Activated T-cell treated with anti-CD3 and anti-CD28 coated beads for 1 hour (primary cell): ENCODE measurements at places on chromosomes 16 and 17.

- no peak for DNase-seq
Measured at GRCh38 chr17:48351911-48352332, 78.1 kb downstream of the SKAP1 start.

GRCh38 chr16:49026566-49027181 is 255.0 kb downstream of the CBLN1 start:
- no peak for DNase-seq

DNA sequence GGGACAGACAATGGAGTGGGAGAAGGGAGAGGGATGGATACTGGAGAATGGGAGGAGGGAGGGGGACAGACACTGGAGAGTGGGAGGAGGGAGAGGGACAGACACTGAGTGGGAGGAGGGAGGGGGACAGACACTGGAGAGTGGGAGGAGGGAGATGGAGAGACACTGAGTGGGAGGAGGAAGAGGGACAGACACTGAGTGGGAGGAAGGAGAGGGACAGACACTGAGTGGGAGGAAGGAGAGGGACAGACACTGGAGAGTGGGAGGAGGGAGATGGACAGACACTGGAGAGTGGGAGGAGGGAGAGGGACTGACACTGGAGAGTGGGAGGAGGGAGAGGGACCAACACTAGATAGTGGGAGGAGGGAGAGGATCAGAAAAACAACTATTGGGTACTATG is 426.7 kb upstream of the PMFBP1 start:
- DNase-seq: no peak

GRCh38 chr16:17476414-17477259 is 5.9 kb upstream of the XYLT1 start:
- no peak for DNase-seq

DNA sequence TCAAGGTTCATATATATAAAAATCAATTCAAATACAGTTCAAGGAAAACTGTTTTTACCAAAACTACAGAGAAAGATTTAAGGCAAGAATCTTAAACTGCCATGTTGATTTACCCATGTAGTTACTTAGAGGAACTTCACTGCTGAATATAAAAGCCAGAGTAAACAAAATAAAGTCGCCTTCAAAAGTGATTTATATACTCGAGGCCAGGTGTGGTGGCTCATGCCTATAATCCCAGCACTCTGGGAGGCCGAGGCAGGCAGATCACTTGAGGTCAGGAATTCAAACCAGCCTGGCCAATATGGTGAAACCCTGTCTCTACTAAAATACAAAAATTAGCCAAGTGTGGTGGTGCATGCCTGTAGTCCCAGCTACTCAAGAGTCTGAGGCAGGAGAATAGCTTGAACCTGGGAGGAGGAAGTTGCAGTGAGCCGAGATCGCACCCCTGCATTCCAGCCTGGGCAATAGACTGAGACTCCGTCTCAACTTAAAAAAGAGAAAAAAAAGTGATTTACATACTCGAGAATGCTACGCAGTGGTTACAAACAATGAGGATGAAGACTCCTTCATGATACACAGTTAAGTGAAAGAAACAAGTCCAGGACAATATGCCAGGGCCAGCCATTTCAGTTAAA is 54.1 kb upstream of the CNEP1R1 start:
- DNase-seq: no peak

GRCh38 chr17:64424324-64424849 is 24.5 kb upstream of the MILR1 start:
- no peak for DNase-seq

DNA sequence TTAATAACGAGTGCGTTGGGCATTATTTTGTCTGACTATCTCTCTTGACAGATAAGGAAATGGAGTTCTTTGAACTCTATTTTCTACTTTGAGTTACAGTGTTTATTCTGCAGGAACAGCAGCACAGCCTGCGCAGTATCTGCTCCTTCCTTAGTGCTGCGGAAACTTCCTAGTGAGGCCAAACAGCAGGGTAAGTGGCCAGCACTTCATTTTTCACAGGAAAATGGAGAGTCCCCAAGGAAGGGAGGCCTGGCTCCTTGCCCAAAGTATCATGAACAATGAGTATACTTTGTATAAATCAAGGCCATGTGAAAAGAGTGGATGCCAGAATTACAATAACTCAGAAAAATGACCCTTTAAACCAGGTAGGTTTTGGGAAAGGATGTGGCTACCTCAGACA is 140.6 kb downstream of the VPS53 start:
- DNase-seq: no peak

GRCh38 chr17:40558300-40558889 is 6.9 kb downstream of the CCR7 start:
- no peak for DNase-seq

GRCh38 chr16:27499659-27500055 is 50.1 kb downstream of the GTF3C1 start:
- DNase-seq: no peak

GRCh38 chr16:25143928-25144327 is 32.4 kb downstream of the LCMT1 start:
- DNase-seq: no peak

DNA sequence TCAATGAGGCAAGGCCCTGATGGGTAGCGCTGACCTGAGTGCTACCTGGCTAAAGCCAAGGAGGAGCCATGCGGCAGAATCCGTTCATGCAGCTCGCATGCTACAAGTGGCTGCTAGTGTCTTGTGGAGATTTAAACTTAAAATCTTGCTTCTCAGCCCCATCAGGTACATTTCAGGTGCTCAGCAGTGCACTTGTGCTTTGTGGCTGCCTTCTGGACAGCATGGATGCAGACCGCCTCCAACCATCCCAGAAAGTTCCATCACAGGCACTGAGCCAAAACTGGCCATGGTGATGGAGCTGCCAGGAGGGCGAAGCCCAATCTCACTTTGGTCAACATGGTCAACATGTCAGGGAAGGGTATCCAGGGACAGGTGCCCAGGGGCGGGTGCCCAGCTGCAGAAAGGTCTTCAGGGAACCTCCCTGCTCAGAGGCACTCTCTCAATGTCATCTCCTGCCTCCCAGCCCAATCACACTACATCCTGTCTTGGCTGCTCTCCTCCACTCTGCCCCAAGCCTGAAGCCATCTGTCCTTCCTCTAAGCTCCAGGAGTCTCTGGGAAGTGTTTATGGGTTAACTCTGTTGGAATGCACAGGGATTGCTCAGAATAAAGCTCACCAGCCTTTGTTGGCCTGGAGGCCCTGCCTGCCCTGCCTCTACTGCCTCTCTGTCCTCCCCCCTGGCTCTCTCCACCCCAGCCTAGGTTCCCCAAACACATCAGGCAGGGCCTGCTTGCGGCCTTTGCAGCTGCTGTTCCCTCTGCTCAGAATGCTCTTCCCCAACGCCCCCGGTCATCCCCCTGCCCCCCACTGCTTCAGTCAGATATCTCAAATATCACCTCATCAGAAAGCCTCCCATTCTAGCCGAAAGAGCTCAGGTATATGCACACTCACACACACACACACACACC is 18.3 kb upstream of the TNFRSF13B start:
- DNase-seq: no peak

DNA sequence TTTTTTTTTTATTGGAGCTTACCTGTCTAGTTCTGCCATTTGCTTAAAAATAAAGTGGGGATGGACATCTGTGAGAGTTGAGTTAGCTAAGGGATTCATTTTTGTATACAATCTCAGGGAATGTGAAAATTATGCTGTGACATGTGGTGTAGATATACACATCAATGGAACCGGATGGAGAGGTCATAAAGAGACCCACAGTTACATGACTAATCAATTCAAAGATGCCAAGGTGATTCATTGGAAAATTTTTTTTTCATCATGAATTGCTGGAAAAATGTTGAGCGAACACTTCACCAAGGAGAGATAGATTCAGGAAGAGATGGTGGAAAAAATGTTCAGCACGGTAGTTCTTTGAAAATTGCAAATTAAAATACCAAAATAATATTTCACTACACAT is 605.4 kb upstream of the KIF2B start:
- DNase-seq: no peak

- no peak for DNase-seq
Measured at GRCh38 chr17:76238847-76239537, 1.3 kb downstream of the RNF157 start.

- no peak for DNase-seq
Measured at GRCh38 chr16:12580809-12581208, 222.9 kb downstream of the CPPED1 start.

DNA sequence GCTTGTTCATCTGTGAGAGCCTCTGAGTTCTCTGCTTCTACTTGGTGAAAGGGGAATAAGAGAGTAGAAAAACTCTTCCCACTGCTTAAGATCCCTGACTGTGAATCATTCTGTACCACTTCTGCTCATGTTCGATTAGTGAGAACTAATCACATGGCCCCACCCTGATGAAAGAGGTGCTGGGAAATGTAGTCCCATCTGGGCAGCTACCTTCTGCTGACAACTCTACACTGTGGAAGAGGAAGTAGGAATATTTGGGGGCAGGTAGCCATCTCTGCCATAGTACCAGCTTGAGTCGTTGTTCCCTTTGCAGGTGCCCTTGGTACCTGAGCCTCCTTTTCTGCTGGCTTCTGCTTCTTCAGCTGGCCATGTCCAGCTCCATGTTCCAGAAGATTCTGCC is 29.9 kb downstream of the NKD1 start:
- DNase-seq: no peak

GRCh38 chr16:50276801-50277555 is 10.6 kb downstream of the ADCY7 start:
- no peak for DNase-seq
